ENCODE measurements at places on chromosomes 4 and X. TPM values are rescaled to one million over a fixed set of nuclear protein-coding genes. Genes with fewer than 3 reads are reported as not detected.

GRCh38 chr4:102036619-102037376 lies 246.3 kb downstream of the BANK1 start:
- no peaks in the 10 kb centered on the region for H3K4me1 ChIP-seq
- no peak overlapping the region for H3K27ac ChIP-seq
- H3K36me3 ChIP-seq = no peaks in the 10 kb centered on the region
- no peak overlapping the region for H3K4me3 ChIP-seq
- DNase-seq = no peak

GRCh38 chr4:159980826-159981468 lies 878.1 kb downstream of the RAPGEF2 start:
- H3K27me3 ChIP-seq = no peaks in the 10 kb centered on the region
- no peak overlapping the region for H3K4me3 ChIP-seq
- no peaks in the 10 kb centered on the region for H3K4me1 ChIP-seq
- no peak overlapping the region for H3K27ac ChIP-seq
- H3K36me3 ChIP-seq = no peaks in the 10 kb centered on the region
- no peak for DNase-seq

DNA sequence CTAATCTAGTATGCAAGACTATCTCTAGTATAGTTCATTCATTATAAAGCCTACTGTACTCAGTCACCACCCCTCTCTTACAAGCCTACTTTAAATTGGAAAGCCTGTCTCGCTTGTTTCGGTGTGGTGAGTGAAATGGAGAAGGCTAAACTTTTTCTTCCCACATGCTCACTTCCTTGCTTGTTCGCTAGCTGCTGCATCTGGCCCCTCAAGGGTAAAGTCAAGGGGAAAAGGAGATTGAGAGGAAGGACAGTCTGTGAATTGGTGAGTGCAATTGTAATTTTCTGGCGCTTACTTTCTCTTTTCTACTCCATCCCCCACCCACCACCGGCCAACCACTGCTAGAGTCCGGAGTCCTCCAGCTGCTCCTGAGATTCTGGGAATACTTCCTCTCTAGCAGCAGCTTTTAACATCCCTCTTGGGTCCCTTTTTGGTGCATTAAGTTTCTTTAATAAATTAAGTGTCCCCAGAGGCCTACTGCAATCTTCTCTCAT lies 12.1 kb upstream of the ARAP2 start:
- H3K36me3 ChIP-seq = no peaks in the 10 kb centered on the region
- H3K4me1 ChIP-seq = no peaks in the 10 kb centered on the region
- DNase-seq = no peak
- no peaks in the 10 kb centered on the region for H3K27me3 ChIP-seq

GRCh38 chr4:72467633-72468032 lies 101.4 kb downstream of the ADAMTS3 start:
- no peaks in the 10 kb centered on the region for H3K27me3 ChIP-seq
- no peak for DNase-seq
- H3K36me3 ChIP-seq = no peaks in the 10 kb centered on the region

DNA sequence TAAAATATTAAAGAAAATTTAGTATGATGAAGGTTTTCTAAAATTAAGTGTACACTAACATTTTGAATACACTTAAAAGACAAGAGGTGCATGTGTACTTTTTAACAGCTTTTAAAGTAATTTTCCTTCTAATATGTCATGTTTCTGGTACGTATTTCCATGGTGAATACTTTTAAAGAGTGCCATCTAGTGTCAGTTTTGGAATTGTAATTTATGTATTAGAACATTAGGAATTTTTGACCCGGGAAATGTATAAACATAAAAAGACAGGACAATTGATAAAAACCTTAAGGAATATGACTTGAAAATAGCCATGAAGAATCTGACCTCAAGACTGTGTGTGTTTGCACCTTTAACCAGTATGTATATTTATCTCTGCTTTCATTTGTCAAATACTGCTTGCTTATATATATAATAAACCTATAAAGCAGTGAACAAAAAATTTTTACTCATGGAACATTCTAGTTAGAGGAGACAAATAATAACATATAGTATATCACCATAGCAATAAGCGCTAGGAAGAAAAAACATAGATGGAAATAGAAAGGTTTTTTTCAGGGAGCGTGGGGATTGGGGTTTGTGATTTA lies 7.2 kb downstream of the GSTCD start:
- no peak for DNase-seq
- H3K27ac ChIP-seq = no peak overlapping the region
- H3K4me3 ChIP-seq = no peak overlapping the region
- H3K4me1 ChIP-seq = peaks cover 11% of the 10 kb centered on the region

DNA sequence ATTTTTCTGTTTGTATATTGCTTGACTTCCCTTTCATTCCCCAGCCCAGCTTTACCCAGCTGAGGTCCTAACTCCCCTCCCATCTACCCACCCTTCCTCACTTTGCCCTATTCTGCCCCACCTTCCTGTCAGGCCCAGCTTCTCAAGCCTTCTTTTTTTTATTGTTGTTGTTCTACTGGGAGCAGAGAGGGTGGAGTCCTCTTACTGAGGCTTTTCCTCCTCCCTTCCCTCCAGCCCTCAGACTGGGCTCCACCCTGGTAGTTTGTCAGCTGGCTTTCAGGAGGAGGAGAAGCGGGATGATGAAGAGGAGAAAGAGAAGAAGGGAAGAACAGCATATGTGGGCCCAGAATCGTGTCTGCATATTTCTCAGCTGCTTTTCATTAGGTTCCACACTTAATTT lies 3.2 kb upstream of the KLF8 start:
- peaks cover 16% of the 10 kb centered on the region for H3K4me1 ChIP-seq
- H3K4me3 ChIP-seq = no peak overlapping the region
- DNase-seq = no peak
- no peaks in the 10 kb centered on the region for H3K27me3 ChIP-seq
- H3K36me3 ChIP-seq = no peaks in the 10 kb centered on the region

DNA sequence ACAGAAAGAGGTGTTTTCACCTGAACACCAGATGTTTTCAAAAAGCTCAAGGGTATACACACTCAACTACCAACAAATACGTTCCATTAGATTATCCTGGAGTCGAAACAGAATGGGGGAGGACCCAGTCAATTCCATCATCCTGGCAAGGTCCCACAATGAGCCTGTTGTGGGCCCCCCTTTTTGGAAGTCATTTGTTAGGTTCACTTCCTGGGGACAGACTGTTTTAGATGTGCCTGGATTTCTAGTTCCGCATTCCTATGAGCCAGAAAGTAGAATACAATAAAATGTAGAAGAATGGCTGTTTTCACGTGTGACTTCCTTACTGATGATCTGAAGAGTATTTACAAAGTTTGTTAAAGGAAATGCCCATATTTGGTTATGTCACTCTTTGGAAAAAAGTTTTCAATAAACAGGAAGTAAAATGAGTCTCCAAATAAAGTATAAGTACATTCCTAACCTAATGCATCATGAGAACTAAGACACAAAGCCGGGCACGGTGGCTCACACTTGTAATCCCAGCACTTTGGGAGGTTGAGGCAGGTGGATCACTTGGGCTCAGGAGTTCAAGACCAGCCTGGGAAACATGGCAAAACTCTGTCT lies 192.5 kb downstream of the MAML3 start:
- peaks cover 33% of the 10 kb centered on the region for H3K4me1 ChIP-seq
- no peaks in the 10 kb centered on the region for H3K27me3 ChIP-seq
- H3K4me3 ChIP-seq = no peak overlapping the region

- no peaks in the 10 kb centered on the region for H3K27me3 ChIP-seq
- no peaks in the 10 kb centered on the region for H3K36me3 ChIP-seq
- no peak overlapping the region for H3K4me3 ChIP-seq
- DNase-seq = no peak
Measured at GRCh38 chr4:47122592-47123291, 91.4 kb downstream of the GABRB1 start.

GRCh38 chr4:25425361-25425760 lies 48.3 kb downstream of the ANAPC4 start:
- H3K27me3 ChIP-seq = no peaks in the 10 kb centered on the region
- H3K4me1 ChIP-seq = peaks cover 38% of the 10 kb centered on the region
- peak overlapping the region; percentile 30 for H3K27ac ChIP-seq
- H3K4me3 ChIP-seq = no peak overlapping the region
- DNase-seq = no peak

DNA sequence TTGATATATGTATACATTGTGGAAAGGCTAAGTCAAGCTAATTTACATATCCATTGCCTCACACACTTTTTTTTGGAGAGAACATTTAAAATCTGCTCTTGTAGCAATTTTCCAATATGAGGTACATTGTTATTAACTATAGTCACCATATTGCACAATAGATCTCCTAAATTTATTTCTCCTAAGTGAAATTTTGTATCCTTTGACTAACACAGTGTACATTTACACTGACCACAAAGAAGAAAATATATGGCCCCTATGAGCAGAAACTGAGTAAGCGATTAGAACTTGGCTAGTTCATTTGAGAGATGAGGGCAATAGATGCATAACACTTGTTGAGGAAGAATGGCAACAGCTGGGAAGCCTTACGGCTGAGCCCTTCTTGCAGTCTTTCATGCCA lies 20.3 kb upstream of the GUCY1B1 start:
- H3K4me1 ChIP-seq = peaks cover 17% of the 10 kb centered on the region
- no peak for DNase-seq
- no peak overlapping the region for H3K27ac ChIP-seq

DNA sequence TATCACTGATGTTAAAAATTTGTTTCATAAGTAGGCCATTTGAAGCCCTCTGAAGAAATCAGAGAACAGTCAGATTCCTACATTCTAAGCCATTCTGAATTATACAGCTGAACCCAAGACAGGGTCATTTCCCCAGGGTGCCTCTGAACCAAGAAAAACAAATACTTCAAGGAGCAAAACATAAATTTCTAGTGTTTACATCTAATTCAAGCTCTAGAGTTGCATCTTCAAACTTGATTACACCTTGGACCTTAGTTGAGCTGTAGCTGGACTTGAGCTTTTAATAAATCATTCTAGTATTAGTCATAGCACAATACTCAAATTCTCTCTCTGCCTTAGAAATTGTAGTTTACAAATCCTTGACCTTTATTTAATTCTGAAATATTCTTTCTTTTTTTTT lies 87.6 kb upstream of the IL15 start:
- no peaks in the 10 kb centered on the region for H3K36me3 ChIP-seq
- H3K4me3 ChIP-seq = no peak overlapping the region
- H3K27me3 ChIP-seq = no peaks in the 10 kb centered on the region
- no peak for DNase-seq
- no peaks in the 10 kb centered on the region for H3K4me1 ChIP-seq

DNA sequence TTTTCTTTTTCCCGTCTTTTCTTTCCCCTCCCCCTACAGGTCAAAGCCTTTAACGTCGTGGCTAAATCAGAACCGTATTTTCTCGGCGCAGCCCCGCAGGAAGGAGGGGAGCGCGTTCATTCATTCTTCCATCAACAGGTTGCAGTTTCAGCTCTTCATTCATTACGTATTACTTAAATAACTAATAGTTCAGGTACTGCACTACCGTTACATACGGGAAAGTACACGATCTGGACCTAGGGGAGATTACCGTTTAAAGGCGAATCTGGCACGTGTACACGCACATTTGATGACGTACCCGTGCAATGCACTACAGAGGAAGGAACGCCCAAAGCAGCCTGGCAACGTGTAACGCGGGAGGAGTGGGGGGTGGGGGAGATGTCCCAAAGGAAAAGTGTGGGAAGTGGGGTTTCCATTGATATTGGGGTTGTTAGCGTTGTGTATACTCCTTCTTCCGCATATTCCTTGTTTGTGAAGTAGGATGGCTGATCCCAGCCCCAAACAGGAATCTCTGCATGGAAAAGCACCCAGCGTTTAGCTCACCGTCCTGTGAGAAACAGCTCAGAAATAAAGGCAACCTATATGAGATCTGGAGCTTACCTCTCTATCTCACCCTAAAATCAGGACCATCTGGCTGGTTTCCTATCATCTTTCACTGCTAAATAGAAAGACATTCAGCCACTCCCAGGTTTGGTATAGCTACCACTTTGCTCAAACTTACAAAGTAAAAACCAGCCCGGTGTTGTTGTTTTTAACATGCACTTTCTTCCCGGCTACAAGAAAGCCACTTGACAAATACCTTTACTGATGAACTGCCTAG lies 585 bp upstream of the SEC24D start:
- H3K27me3 ChIP-seq = no peaks in the 10 kb centered on the region
- peak overlapping the region; percentile 99 for H3K4me3 ChIP-seq
- H3K27ac ChIP-seq = peak overlapping the region; percentile 97

- peaks cover 64% of the 10 kb centered on the region for H3K36me3 ChIP-seq
- H3K27me3 ChIP-seq = no peaks in the 10 kb centered on the region
- no peak for DNase-seq
Measured at GRCh38 chr4:47525154-47525819, 40.2 kb downstream of the ATP10D start.

DNA sequence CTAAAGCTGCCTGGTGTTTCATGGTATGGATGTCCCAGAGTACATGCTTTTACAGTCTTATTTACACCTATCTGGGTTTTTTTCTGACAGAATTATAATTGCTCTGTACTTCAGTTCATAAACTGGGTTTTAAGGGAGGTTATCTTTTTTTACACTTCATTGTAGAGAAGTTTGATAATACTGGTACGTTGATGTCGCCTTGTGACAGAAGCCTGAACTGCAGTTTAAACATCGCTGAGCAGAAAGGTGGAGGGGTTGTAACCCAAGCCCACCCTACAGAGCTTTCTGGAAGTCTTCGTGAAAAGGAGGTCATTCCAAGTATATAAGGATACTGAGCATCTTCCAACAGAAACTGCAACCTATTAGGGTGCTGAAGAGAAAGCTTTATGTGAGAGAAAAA lies 46.4 kb downstream of the BEX1 start:
- H3K27me3 ChIP-seq = no peaks in the 10 kb centered on the region
- no peak for DNase-seq
- no peaks in the 10 kb centered on the region for H3K4me1 ChIP-seq
- no peak overlapping the region for H3K4me3 ChIP-seq
- no peak overlapping the region for H3K27ac ChIP-seq

GRCh38 chr4:10124167-10124930 lies 7.8 kb upstream of the WDR1 start:
- DNase-seq = no peak
- H3K4me3 ChIP-seq = no peak overlapping the region
- peaks cover 20% of the 10 kb centered on the region for H3K4me1 ChIP-seq

DNA sequence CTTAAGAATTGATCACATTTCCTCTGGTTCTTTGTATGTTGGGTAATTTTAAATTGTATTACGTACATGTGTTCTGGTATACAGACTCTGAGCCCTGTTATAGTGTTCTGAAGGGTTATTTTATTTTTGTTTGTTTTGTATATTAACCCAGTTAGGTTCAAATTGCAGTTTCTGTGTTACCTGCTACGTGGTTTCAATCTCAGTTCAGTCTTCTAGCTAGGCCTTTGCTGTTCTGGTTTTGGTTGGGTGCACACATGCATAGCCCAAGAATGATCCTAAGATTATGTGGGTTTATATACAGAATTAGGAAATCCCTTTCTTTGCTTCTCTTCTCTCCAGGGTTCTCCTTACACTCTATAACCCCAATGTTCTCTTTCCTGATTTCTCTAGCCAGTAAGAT lies 161.0 kb downstream of the PPP1R2C start:
- H3K27me3 ChIP-seq = no peaks in the 10 kb centered on the region
- H3K4me1 ChIP-seq = no peaks in the 10 kb centered on the region
- no peak for DNase-seq
- H3K36me3 ChIP-seq = no peaks in the 10 kb centered on the region
- no peak overlapping the region for H3K4me3 ChIP-seq

Gene PABPC5
- 0.91 TPM for total RNA-seq

Gene SMIM43
- not detected for total RNA-seq

Gene MAGEA11
- total RNA-seq = not detected

Gene SHROOM4
- 10.5 TPM for total RNA-seq

Gene SGCB
- total RNA-seq = 78.8 TPM

Gene SPATA4
- total RNA-seq = 0.55 TPM

Gene DDX53
- not detected for total RNA-seq

Gene ADH7
- total RNA-seq = not detected

Gene MTTP
- 3.7 TPM for total RNA-seq

Gene RHOXF2B
- total RNA-seq = not detected

Gene SPP1
- total RNA-seq = 3.7 TPM

Gene PABPC4L
- total RNA-seq = 0.66 TPM

Gene ANKRD37
- total RNA-seq = 18.0 TPM

Gene MND1
- 0.38 TPM for total RNA-seq

Gene TRPC5OS
- not detected for total RNA-seq

Gene GBA3
- not detected for total RNA-seq

Gene STOX2
- total RNA-seq = 12.2 TPM

All from left ventricle myocardium inferior (tissue), 1 donor.